ENCODE measurements at places on chromosomes 5 and 9.

DNA sequence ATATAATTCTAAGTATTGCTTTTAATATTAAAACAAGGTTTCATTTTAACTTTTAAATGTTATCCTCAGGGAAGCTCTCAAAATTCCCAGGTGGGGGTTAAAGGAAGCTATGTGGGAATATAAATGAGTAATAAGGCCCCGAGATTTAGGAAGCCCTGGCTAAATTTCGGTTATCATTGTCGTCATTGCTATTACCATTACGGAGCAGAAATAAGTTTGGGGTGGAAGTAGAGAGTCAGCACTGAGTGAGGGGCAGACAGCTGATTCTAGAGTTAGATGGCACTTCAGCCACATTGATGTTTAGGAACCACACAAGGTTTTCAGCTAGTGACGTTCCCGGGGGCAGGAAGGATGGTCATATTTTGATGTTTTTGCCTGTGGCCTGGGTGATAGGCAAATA lies 74.9 kb downstream of the NREP start:
- no peak for DNase-seq

DNA sequence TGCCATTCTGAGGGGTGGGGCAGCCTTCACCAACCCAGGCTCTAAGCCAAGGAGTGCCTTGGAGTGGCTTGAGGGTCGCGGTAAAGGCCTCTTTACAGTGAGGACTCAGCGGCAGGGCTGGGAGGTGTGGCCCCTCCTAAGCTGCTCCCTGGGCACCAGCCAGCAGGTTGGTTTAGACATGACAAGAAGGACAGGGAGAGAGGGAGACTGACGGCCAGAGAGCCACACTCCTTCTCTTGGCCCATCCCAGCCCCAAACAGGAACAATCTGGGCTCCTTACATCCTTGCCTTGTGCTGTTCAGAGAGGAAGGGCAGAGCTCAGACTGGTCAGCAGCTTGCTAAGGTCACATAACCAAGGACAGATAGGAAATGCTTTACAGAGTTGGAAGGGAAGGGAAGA lies 94.5 kb downstream of the LMX1B start:
- no peak for DNase-seq

- no peak for DNase-seq
Observed at GRCh38 chr9:137095664-137096517, 9.1 kb downstream of the MAN1B1 start.

- no peak for DNase-seq
Observed at GRCh38 chr5:27911216-27911615, 872.8 kb upstream of the CDH9 start.

DNA sequence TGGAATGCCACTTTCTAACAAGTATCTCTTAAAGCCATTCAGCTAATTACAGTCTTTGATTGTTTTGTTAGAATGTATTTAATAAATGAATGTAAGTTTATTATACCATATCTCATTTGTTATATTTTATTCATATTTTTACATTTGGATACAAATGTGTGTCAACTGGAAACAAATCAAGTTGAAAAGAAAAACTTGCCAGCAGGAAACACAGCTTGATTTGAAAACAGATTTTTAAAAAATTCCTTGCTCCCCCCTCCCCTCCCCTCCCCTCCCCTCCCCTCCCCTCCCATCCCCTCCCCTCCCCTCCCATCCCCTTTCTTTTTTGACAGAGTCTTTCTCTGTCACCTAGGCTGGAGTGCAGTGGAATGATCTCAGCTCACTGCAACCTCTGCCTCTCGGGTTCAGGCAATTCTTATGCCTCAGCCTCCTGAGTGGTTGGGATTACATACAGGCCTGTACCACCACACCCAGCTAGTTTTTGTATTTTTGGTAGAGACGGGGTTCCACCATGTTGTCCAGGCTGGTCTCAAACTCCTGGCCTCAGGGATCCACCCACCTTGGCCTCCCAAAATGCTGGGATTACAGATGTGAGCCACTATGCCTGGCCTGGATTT lies 227.6 kb downstream of the WDR70 start:
- no peak for DNase-seq

- no peak for DNase-seq
Observed at GRCh38 chr5:127290019-127290945, at the start of gene MEGF10. TSS of gene MEGF10 (plus strand) at chr5:127290796. CDS start at chr5:127331309, 40,513 bp downstream.

DNA sequence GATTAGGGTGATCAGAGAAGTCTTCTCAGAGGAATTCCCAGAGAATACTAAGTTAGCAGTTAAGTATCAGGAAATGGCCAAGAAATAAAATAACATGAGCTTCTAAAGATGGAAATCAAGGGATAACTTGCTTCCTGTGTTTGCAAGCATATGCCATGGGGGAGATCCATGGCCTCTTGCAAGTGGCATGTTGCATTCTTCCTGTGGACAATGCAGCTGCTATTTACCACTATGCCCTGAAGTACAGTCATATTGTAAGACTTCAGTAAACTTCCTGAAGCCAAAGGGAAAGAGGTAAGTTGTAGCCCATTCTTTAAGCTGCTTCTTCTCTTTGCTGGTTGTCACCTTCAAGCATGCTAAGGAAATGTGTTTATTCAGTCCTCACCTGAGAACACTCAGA lies 154.7 kb upstream of the RUSC2 start:
- DNase-seq = no peak

DNA sequence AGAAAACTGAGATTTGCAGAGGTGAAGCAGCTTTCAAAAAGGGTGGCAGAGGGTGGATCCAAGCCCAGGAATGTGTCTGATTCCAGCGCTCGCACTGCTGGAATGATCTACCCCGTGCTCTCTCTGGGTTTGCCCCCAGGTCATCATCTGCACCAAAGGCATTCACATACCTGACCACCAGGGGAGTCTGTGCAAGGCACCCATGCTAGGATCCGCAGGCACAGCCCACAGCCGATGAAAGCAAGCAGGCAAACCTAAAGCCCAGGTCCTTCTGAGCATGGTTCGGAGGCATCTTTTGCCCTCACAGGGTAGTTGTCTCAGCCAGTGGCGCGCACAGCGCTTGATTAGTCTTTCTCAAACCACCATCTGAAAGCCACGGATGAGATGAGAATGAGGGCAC lies 56.6 kb downstream of the TEK start:
- DNase-seq = no peak

- no peak for DNase-seq
Observed at GRCh38 chr9:132998831-132999635, 20.5 kb downstream of the GFI1B start.

- no peak for DNase-seq
Observed at GRCh38 chr9:17726298-17726697, 147.4 kb downstream of the SH3GL2 start.

DNA sequence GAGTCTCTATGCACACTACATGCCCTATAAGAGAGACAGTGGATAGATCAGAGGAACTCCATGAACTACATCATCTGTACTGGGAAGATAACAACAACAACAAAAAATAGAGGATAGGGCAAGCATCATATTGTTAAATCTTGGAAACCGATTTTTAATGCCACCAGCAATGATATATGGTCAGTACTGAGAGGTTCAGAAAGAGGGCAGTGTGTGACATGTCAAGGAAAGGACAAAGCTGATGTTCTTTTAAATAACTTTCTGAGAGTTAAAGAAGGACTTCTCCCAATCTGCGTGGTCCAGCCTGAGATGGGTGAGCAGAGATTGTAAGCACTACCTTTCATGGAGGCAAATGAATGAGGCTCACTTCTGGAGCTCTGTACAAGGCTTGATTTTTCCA lies 62.0 kb upstream of the PHF24 start:
- no peak for DNase-seq

GRCh38 chr9:128321879-128322403 lies 306 bp downstream of the TRUB2 start:
- no peak for DNase-seq

GRCh38 chr5:55711507-55712022 lies 559 bp downstream of the SLC38A9 start:
- no peak for DNase-seq

DNA sequence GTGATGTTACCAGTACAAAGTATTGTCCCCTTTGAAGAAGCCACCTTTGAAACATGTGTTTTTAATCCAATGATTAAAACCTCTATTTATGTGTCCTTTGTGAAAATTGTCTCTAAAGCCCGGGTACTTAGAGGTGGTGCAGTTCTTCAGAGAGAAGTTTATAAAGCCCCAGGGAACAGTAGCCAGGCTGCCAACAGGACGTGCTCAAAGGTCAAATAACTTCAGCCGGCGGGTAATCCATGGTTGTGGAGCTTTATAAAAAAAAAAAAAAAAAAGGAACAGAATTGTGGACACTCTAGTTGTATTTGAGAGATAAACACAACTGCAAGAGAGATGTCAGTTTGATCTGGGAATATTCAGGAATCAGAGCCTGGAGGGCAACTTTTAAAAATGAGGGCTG lies 57.9 kb upstream of the CTNND2 start:
- DNase-seq = no peak

DNA sequence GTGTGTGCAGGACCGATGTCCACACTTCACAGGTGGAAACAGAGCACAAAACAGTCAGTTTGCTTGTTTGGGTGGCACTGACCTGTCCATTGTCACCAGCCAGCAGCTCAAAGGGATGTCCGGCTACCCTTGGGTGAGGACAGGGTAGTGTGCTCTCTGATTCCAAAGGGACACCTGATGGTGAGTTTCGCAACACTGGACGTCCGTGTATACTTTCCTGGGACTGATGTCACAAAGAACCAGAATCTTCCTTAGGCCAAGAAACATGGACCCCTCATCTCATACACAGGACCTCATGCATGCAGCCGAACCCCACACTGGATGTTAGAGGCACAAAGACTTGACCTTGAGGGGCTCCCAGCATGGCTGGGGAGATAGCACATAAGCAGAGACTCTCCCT lies 22.2 kb upstream of the CPLX2 start:
- DNase-seq = no peak

- no peak for DNase-seq
Observed at GRCh38 chr5:60261732-60262131, 368.2 kb upstream of the PDE4D start.

DNA sequence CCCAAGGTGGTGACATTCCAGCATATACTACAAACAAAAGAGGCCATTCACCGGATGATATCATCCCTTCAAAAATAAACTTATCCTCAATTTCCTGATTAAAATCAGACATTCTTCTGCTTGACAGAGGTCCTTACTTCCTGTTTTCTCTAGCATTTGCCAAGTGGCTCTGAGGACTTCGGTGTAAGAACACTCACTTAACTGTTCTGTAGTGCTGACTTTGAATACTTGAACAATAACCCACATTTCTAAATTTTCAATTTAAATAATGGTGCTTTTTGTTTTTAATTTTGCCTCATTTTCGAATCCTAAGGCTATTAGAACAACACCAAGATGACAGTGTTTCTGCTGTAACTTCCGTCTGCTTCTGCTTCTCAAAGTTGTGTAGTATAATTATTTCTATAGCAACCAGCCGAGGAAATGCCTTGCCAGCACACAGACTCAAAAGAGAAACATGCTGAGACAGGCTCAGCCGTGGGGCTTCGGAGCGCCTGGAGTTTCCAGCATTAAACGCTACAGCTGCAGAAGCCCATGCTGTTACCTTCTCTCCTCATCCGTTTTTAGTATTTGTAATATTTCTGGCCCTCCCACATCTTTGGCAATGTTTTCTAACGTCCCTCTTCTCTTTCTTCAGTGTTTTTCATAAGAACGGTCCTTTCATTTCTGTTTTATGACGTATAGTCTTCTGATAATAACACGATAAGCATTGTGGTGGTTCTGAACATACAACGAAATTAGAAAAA lies 19.5 kb upstream of the ANXA1 start:
- DNase-seq = peak; percentile 37

DNA sequence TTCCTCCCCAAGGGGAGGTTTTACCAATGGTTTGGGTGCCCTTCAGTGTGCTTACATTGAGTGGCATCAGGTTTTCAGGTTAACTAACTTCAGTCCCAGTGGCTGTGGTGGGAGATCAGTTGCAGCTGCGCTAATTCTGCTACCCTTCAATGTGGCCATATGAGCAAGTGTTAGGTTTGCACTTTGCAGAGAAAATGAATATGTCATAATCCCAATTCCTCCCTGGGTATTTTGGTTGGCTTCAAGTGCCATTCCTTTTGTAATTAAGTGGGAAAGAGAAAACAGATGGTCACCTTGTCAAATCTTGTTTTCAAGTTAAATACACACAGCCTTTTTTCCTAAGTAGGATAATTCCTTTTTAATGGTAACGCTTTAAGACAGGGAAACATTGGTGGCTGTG lies 236.2 kb downstream of the TLE4 start:
- DNase-seq = no peak

GRCh38 chr5:165714598-165714997 lies 2209.2 kb downstream of the MAT2B start:
- no peak for DNase-seq

- DNase-seq = no peak
Observed at GRCh38 chr5:39420482-39421145, 4.2 kb downstream of the DAB2 start.

DNA sequence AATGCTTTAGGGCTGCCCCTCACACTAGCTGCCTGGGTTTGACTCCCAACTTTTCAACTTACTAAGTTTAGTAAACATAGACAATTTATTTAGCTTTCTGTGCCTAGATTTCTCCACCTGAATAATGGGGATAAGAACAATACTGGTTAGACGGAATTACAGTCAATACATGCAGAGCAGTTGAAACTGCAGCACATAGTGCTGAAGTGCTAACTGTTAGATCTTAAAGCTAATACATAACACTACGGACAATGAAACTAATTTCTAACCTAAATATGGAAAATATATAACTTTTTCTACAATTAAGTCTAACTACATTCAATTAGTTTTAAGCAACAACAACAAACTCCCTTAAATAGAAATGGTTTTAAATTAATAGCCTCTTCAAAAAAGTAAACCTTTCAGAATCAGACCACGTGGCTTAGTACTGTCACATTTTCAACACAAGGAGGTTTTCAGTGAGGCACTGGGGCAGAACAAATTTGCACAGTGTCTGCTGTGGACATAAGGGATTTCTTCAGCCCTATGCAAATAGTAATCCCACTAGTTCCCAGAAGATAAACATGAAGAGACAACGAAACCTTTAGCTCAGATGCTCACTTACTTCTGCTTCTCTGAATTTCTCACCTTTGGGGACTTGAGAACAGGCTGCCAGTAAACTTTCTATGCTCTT lies 293.4 kb downstream of the EDIL3 start:
- no peak for DNase-seq

DNA sequence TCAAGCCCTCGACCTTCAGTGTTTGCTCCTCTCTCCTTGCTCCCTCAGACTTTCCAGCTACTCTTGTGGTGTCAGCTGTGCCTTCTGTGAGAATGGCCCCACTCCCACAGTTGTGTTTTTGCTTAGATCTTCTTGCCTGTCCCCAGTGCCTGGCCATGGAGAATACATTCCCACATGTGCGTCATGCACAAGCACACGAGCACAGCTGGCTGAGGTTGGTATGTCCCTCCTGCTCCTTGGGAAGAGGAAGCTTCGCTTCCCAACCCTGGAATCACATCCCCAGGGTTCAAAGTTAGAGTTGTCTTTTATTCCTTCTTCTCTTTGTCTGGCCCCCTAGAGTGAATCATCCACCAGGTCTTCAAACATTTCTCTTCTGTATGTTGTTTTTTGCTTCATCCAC lies 518.6 kb downstream of the CCDC171 start:
- no peak for DNase-seq

DNA sequence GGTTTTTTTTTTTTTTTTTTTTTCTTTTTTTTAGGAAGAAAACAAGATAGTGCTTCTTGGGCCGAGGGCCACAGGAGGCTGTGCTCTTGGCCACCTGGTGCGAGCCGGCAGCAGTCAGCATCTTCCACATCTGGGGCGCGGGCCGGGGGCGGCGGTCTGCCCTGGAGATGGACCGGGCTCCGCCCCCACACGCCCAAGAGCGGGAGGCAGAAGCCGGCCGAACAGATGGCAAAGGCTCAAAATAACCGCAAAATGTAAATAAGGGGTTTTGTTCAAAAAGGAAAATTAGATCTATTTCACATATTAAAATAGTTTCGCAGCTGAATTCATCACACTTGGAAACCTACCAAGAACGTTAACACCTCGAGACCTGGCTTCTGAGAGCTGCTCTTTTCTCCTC lies 51.5 kb upstream of the UBAC1 start:
- DNase-seq = no peak

Data from NCI-H2029 (cell line).